Stimulated activated CD8-positive, alpha-beta memory T cell treated with anti-CD3 and anti-CD28 coated beads, Interleukin-4, amount 100 ng/mL, for 4 hours (primary cell): ENCODE measurements at places on chromosomes 7 and 10.

DNA sequence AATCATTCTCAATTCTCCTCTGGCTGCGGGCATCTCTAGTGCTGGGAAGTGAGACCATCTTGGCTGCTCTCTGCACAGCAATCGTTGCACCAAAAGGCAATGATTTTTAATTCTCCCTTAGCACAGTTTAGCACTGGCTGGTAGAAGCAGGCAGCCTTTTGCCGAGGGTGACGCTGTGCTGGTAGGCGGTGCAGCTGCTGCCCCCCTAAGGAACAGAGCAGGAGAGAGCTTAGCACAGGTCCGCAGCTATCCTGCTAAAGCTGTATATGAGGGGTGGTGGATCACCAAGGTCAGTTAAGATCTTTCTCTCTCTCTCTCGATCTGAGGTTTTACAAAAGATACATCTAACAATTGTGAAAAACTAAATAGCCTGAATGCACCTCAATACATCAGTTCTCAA lies 390.1 kb downstream of the GATA3 start:
- DNase-seq: peak; percentile 16

GRCh38 chr10:4947635-4948596 lies 15.3 kb upstream of the AKR1C1 start:
- DNase-seq: no peak

- no peak for DNase-seq
These were observed 514.2 kb downstream of the CCSER2 start for GRCh38 chr10:84842593-84842992.

- no peak for DNase-seq
These were observed 648.3 kb downstream of the TNS3 start for GRCh38 chr7:46933596-46933995.

GRCh38 chr10:132162590-132163277 lies 24.0 kb upstream of the DPYSL4 start:
- DNase-seq: no peak

GRCh38 chr10:13018171-13018570 lies 16.7 kb upstream of the CCDC3 start:
- DNase-seq: no peak
